Hematopoietic multipotent progenitor cell treated with erythropoietin and hydrocortisone succinate and interleukin-3 and kit ligand, for 6 days (in vitro differentiated cells): ENCODE measurements at places on chromosomes 7 and 10.
A peak's percentile ranks its signal among the peaks of the same experiment; 100 is the strongest.

DNA sequence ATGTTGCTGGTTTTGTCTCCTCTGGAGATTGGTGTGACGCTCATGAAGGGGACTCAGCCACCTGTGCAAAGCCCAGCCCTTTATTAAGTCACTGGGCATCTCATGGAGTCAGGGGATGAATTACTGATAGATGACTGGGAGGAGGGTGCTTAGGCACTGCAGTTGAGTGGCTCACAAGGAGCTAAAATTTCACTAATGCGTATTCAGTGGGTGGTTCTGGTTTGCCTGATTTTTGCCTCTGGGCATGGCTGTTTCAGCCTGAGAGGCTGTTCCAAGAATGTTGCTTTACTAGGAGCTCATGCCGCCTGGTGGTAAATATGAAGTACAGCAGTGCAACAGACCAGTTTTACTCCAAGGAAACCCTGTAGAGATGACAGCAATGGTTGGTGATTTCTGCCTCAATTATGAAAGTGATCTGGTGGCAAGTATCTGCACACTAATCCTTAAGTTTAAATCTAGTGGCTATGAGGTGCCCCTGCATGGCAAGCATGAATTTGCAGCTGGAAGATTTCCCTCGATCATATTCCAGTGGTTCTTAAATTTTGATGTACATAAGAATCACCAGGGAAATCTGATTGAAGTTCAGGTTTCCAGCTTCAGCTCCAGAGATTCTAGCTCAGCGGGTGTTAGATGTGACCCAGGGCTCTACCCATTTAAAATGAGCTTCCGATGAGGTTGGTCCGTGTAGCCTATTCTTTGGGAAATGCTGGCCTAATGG, 19.9 kb downstream of the ACTA2 start:
- DNase-seq, result peak; percentile 89

DNA sequence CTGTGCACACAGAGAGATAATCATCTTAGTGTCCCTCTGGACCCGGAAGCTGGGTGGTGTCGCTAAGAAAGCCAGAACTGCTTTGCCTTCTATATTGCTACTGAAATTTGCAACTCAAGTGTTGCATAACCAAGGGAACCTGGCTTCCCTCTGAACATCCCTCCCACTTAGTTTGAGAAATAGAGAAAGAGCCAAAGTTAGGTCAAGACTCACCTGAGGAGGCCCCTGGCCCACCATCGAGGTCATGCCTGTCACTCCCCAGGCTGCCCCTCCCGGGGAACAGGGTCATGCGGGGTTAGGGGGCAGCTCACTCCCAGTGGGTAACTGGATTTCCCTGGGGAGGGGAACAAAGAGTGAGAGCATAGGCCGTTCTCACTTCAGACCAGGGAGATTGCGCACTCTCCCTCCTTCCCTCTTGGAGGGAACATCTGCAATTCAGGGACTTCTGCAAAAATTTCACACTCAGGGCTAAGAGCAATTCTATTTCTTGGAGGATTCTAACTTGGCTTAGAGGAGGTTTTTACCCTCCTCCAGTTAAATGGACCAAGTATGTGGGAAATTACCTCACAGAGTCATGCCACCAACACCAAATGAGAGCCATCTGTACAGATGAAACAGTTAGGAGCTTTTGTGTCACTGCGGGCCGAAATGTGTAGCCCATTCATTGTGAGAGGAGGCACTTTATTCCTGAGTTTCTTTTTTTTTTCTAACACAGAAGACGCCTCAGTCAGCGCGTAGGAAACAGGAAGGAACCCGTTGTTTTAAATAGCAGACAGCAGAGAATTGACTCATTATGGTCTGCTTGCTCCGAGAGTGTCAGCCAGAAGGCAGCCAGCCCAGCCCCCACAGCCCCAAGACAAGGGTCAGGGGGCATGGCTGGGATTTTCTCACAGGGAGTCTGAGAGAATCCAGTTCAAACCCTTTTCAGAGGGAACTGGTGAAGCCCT, 221.3 kb downstream of the ARHGAP12 start:
- peak; percentile 45 for DNase-seq

GRCh38 chr10:33248638-33249037, 85.8 kb downstream of the NRP1 start:
- peak; percentile 21 for DNase-seq

- DNase-seq, result no peak
These were observed 83.5 kb downstream of the SGMS1 start for GRCh38 chr10:50540069-50540825.

DNA sequence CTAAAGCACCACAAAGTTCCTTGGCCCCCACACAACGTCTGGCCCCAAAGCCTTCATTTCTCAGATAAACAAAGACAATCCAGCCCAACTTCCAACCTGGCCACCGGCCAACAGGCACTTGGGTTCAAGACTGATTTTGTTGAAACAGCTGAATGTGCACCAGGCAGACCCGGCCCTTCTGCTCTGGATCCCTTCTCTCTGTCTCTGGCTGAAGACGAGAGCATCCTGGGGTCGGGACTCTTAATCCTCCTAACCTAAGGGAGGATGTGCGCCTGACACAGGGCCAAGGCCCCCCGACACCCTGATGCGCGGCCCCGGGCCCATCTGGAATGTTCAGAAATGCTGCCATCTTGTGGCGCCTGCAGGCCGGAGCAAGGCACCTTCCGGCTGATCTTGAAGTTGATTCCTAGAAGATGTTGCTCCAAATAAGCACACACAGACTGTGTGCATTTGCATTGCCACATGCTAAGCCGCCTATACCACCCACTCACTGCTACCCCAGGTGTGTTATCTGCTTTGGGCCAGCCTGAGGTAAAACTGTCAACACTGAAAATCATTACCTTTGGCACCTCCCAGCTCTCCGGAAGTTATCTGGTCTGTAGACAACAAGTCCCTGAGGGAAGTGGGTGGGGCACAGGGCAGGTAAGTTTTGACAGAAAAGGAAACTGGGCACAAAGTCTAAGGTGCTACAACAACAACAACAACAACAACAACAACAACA, 98.4 kb upstream of the HABP2 start:
- DNase-seq, result peak; percentile 49

DNA sequence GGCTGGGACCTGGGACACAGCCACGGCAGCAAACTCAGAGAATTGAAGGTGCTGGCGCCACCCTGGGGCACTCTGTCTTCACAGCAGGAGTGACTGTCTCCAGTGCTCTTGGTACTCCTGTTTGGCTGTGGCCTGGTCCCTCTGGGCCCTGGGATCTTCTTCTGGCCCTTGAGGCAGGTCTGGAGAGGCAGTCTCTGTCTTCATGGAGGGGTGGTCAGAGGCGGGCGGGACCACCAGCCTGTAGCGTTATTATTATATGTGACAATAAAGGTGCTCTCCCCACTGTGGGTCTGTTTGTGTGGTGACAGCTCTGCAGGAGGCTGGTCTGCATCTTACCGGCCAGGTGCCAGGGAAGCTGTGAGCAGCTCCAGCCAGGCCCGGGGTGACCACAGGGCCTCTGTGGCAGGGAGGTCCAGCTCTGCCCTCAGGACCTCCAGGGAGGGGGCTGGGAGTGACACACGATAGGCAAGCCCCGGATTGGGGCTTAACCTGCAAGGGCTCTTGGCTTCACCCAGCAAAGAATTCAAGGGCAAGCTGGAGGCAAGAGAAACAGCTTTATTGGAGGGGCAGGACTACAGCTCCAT, 70.3 kb downstream of the MYL10 start:
- DNase-seq, result peak; percentile 40

GRCh38 chr10:60576130-60577069, 186.7 kb upstream of the ANK3 start:
- no peak for DNase-seq

- no peak for DNase-seq
These were observed 63.1 kb downstream of the MALRD1 start for GRCh38 chr10:19111501-19112267.

- DNase-seq, result peak; percentile 91
These were observed 221.7 kb downstream of the PHTF2 start for GRCh38 chr7:78020136-78020873.

DNA sequence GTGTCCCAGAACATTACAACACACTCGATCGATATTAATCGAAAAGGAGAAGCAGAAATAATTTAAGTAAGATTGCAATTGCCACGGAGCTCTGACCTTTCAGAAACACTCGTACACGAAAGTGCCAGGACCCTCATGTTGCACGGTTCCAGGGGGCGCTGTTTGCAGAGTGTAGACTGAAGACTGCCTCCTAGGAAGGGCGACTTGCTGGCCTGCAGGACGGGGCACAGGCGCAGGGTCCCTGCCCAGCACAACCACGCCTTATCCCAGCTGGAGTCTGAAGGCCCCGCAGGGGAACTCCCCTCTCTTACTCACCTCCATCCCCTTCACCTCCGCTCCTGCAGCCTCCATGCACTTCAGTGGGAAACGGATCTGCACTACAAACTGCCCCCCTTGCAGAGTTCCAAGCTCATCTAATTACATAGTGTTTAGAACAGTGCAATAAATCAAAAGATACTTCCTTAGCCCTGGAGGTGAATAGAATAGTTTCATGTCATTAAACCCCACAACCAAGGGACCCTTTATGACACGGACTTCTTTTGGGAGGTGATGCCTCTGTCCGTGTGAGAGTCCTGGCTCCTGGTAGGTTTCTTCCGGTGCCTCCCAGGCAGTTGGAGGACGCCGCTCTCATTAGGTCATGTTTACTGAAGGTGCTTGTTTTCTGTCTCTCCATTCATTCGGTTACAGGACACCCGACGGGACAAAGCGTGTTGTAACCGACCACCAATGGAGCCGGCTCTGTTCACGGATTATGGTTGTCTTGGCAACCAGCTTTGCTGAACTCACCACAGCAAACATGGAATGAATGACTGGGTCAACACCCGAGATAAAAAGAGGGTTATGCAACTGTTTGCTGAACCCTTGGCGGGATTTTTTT, 262.2 kb downstream of the BAMBI start:
- peak; percentile 3 for DNase-seq

DNA sequence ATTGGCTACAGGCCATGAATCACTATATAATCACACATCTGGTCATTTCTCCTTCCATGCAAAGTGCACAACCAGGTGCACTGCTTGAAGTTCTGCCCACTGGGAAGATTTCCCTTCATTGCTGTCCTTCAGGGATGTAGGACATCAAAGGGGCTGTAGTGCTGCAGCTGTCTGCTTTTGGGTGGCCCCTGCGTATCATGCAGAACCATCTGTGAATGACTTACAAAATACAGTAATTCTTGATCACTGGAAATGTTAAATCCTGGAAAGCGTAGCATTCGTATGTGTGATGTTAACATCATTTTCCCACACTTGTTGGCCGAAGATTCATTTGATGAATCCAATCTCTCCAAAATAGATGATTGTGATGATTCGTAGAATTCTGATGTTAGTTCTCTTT, 22.4 kb downstream of the AKR1C3 start:
- DNase-seq, result no peak

GRCh38 chr10:131862548-131862947, 38.3 kb upstream of the PPP2R2D start:
- DNase-seq, result no peak

DNA sequence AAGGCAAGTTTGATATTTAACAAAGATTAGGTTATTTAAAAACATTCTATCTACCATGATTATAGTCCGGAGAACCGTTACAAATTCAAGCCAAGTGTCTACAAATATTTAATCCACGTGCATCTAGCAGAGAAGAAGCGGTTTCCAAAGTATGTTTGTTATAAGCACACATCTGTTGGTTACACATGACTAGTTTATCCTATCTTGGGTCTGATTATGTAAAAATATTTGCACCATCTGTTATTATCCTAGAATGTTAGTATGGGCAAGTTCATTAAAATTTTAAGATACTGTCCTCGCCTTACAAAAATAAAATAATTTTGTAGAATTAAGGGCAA, 289.2 kb upstream of the VSTM2A start:
- DNase-seq, result no peak

GRCh38 chr7:18693406-18693805, 197.9 kb downstream of the HDAC9 start:
- peak; percentile 25 for DNase-seq

- DNase-seq, result no peak
These were observed 304.3 kb upstream of the ZMIZ1 start for GRCh38 chr10:78764436-78764835.

- DNase-seq, result no peak
These were observed 944.7 kb downstream of the SORCS3 start for GRCh38 chr10:105585753-105586152.

GRCh38 chr7:78260826-78261225, 462.3 kb downstream of the PHTF2 start:
- no peak for DNase-seq

- no peak for DNase-seq
These were observed 323.1 kb upstream of the GALNT17 start for GRCh38 chr7:70808876-70809275.

- DNase-seq, result peak; percentile 83
These were observed 5.4 kb downstream of the SFR1 start for GRCh38 chr10:104127411-104127810.

DNA sequence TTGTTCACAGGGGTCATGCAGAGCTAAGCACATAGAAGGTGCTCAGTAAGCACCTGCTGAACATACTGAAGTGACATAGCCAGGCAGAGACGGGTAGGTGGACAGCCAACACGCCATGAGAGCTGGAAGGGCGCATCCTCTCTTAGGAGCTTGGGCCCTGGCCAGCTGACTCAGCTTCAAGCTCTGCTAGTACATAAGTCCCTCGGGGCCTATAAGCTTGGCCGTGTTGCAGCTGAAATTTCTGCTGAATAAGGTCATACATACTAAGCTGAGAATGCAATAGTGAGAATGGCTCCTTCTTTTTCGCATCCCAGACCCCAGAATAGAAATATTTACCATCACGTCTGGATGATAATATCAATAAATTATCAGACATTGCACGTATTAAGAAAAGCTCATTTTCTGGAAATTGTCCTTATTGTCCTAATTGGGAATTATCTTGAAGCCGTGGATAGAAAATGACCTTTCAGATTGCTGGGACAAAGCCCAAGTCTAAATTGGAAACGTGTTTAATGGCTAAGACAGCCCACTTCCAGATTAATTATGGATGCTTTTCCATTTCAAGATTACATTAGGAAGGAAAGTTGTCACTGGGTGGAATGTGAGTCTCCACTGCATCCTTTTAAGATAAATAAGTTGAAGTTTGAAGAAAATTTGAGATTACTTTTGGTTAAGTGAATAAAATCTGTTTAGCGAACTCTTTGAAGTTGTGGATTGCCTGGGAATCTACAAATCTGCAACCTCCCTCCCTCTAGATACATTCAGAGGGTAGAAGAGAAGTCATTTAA, 287.1 kb upstream of the C7orf33 start:
- DNase-seq, result no peak
